ENCODE measurements at places on chromosomes 3 and 15.

DNA sequence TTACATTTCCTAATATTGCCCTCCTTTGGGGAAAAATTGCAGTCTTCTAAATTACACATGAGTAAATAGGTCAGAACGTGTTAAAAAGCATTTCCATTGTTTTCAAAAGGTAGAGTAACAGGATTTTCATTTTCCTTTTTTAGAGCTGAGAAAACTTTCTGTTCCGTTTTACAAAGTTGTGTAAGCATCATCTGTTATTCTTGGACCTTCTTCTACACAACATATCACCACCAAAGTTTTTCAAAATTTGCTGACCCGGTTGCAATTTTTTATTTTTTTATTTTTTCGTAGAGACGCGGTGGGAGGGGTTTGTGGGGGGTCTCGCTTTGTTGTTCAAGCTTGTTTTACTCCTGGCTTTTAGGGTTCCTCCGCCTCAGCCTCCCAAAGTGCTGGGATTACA is 1.1 kb downstream of the CCDC39 start:
- no peak for DNase-seq

- DNase-seq = no peak
Observed at GRCh38 chr3:164397462-164397861, 680.8 kb downstream of the SI start.

GRCh38 chr3:161014843-161015749 is 90.1 kb downstream of the B3GALNT1 start:
- peak; percentile 76 for DNase-seq

- no peak for DNase-seq
Observed at GRCh38 chr3:11671648-11672100, 28.0 kb upstream of the VGLL4 start.

GRCh38 chr3:170090601-170090981 is 52.8 kb downstream of the GPR160 start:
- no peak for DNase-seq

DNA sequence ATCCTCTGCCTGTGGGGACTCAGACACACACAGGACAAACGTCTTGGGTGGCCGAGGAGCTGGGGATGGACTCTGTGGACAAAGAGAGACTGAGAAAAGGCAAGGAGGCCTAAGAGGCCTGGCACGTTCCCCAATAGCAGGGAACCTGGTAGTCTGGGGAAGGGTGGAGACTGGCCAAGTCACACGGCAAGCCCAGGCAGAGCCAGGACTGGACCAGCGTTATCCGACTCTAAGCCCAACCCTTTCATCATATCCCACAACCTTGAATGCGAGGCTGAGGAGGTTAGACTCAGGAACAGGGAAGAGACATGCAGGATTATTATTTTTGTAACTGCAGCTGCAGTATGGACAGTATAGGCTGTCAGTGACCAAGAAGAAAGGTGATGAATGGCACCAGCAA is 53.4 kb downstream of the SLC6A11 start:
- no peak for DNase-seq

- DNase-seq = no peak
Observed at GRCh38 chr3:71754610-71755253, 1.1 kb downstream of the GPR27 start.

- no peak for DNase-seq
Observed at GRCh38 chr3:129585949-129586657, 20.4 kb downstream of the PLXND1 start.

DNA sequence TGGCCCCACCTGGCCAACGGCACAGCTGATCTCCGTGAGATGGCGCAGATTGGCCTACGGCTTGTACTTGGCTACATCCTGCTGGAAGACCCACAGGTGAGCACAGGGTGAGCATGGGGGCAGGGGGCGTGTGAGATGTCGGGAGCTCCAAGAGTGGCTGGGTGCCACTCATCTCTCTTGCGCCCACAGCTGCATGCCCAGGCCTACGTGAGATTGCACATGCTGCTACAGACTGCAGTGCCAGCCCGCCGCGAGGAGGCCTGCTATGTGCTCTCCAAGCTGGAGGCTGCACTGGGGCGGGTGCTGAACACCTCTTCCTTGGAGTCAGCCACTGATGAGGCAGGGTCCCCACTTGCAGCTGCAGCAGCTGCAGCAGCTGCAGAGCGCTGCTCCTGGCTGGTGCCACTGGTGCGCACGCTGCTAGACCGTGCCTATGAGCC is 22.3 kb downstream of the NBEAL2 start:
- no peak for DNase-seq

DNA sequence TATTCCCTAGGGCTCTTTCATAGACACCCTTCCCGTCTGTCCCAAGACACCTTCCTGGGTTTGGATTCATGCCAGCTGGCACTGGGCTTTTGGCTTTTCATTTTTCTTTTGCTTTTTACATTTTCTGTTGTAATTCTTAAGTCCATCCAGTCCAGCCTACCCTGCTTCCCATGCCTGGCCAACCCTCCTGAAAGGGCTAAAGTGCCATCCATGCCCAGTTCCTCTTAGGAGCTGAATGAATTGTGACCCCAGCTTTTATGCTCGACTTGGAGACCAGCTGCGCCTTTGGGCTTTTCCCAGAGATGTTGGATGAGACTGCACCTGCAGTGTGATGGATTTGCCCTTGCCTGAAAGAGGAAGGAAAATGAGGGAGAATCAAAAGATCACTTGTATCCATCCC is 25.8 kb downstream of the LRRN1 start:
- no peak for DNase-seq

DNA sequence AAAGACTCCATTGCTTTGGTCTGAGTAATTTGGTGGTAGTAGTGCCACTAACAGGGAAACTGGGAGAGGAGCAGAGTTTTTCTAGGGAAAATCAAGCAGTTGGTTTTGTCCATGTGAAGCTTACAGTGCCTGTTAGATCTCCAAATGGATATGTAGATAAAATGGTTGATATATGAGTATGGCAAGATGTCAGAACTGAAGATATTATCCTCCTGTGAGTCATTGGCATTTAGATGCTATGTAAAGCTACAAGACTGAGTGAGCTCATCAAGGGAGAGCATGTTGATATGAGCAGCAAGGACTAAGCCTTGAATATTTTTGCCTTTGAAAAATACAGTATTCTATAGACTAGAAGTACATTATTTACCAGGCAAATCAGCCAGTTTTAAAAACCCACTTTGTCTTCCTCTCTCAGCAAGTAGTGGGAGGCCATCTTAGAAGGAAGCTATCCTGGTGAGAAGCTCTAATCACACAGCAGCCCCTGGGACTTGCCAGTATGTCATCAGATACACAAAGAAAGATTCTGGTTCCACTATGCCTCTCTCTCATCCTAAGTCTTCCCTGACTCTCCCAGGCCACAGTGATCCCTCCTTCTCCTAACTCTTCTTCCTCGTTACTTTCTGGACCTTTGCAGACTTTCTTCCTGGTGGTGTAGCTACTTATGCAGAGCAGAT is 77.4 kb upstream of the ANKRD28 start:
- no peak for DNase-seq

DNA sequence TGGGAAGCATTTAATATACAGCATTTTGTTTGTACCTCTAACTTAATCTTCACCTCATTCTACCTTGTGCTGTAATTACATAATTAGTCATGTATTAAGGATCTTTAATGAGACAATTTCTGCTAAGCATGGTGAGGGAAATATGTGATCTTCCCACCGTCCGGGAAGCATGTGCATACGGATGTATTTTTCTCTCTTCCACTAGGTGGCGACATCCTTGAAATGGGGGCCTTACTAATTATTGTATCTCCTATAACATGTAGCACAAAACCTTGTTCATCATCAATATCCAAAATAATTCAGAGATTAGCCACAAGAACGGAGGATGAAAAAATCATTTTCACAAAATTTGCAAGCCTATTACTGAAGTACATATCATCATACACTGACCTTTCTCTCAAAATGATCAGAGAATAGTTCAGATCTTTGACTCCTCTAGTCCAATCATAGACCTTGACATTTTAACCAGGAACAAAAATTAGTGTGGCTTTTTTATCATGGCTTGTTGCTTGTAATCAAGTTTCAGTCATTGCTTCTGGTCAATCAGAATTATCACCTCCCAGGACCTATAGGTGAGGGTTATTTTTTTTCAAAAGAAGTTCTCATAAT is 148.9 kb upstream of the GBE1 start:
- peak; percentile 38 for DNase-seq

DNA sequence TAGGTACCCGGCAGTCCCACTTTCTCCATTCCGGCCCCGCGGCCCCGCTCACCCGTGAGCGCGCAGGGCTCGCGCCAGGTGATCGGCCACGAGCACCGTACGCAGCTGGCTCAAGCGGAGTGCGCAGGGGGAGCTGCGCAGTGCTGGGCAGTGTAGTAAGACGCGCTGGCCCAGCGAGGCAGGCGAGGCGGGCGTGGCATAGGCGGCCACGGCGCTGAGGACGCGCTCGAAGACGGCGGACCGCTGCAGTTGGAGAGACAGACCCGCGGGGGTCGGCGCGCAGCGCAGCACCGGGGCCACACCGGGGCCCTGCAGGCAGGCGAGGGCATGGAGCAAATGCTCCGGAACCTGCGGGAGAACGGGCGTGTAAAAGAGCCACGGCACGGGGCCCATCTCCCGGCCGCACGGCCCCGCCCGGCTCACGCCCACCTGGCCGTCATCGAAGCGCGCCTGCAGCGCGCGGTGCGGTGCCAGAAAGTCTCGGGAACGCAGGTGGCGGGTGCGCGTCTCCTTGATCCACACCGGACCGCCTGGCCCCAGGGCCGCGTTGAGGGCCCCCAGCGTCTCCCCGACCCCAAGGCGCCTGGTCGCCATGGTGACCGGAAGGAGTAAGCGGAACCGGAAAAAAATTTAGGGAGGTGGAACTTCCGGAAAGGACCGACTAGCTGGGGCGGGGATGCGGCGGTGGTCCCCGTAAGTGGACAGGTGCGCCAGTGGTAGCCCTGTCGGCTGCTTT is at the start of gene DALRD3:
TSS of gene DALRD3 (minus strand) at position 610 of the 736 bp plus-strand sequence. CDS start at position 594, 16 bp downstream.
- peak; percentile 77 for DNase-seq

GRCh38 chr3:134308350-134308891 is 57.8 kb upstream of the RYK start:
- DNase-seq = peak; percentile 76

- peak; percentile 33 for DNase-seq
Observed at GRCh38 chr3:95615592-95616310, 1198.6 kb upstream of the EPHA6 start.

GRCh38 chr3:88979760-88980159 is 127.7 kb upstream of the EPHA3 start:
- no peak for DNase-seq

- no peak for DNase-seq
Observed at GRCh38 chr3:122799322-122799721, 4.5 kb downstream of the SLC49A4 start.

DNA sequence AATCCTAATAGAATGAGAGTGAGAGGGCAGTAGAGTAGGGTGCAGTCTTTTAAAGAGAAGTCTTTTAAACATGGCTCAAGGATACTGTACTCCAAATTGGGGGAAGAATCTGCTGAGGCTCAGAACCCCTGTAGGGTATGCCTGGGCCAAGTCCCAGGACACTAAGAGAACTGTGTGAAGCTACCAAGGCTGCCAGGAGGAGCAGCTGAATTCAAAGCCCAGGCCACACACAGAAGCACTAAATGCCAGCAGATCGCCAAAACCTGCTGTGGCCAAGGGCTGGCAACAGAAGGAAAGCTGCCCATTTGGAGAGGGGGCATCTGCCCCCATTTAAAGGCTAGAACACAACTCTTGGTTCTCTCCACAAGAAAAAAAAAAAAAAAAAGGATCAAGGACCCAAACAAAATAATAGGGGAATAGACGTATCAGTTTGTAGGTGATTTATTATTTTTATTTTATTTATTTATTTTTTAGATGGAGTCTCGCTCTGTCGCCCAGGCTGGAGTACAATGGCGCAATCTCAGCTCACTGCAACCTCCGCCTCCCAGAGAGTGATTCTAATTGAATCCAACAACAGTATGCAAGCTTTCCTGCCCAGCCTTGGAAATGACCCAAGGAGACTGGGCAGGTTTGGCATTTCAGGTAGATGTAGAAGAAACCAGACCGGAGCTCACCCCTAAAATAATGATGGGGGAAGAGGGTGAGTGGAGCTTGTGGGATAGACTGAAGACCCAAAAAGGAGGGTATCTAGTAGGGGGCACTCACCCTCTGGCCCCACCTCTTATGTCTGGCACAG is 279.0 kb upstream of the WNT5A start:
- no peak for DNase-seq

DNA sequence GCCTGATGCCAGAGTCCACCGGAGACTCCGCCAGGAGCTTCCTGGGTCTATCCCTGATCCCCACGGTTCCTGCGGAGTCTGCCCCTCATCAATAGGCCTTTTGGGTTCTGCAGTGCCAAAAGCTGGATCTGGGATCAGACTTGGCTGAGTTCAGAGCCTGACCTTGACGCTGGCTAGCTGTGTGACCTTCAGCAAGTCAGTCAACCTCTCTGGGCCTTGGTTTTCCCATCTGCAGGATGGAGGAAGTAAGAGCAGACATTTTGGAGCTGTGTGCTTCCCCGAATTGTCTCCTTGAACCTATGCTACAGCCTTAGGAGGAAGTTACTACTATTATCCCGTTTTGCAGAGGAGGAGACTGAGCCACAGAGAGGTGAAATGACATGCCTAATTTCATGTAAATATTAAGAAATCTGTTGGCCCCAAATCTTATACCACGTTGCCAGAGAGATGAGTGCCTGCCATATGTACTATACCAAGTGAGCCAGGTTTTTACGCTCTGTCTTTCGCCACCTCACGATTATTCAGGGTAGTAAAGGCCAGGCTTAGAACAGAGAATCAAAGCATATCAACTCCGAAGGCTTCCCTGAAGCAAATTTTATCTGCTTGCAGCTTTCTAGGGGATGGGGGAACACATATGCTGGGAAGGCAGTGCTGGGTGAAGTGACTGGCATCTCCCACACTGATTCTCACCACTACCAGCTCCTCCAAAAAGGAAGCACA is 112.5 kb downstream of the SRGAP3 start:
- no peak for DNase-seq

DNA sequence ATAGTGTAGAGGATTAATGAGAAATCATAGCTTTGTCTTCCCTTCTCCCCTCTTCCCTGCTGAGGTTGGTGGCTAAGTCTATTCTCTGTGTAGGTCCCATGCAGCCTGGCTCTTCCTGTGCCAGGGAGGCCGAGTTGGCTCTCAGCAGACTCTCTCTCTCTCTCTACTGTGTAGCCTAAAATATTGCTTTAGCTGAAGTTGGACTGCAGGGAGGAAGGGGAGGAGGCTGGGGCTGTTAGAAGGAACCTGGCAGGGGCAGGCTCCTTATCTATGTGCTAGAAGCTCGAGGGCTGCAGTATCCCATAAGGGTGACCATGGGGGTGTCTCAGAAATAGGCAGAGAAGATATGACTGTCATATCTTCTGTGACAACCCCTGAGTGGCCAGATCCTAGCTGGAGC is 160.8 kb downstream of the EPHB1 start:
- no peak for DNase-seq

DNA sequence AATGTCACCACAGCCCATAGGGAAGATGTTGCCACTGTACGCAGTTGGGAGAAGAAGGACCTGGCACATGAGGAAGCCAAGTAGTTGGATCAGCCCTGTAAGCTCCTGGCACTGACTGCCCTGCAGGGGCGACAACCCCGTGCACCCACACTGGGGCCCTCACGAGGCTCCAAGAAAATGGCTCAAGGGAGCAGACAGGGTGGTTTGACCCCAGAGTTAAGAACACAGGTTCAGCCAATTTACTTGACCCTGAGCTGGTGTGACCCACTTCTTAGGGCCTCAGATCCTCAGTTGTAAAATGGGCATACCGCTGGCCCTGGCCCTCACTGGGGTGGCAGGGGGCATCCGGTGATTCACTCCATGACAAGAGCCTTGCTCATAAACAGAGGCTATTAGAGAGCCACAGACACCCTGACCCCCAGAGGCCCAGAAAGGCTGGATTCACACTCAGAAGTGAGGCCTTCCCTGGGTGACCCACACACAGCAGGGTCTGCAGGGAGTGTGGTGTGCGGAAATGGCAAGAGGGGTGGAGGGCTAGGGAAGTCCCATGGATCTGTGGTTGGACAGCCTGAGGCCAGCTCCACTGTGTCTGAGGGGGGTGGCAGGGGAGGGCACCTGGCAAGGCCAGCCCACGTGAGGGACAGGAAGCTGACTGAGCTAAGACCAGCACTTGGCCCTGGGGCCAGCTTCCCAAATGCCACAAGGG is 1.7 kb upstream of the HHATL start:
- no peak for DNase-seq

Measured in NCI-H2081 (cell line).